ENCODE measurements at places on chromosomes 5 and 9.
A peak's percentile ranks its signal among the peaks of the same experiment; 100 is the strongest.

- no peak for DNase-seq
Measured at GRCh38 chr9:101592788-101593187, 2.0 kb downstream of the PPP3R2 start.

- DNase-seq = peak; percentile 30
Measured at GRCh38 chr5:94433397-94434163, 184.8 kb downstream of the KIAA0825 start.

DNA sequence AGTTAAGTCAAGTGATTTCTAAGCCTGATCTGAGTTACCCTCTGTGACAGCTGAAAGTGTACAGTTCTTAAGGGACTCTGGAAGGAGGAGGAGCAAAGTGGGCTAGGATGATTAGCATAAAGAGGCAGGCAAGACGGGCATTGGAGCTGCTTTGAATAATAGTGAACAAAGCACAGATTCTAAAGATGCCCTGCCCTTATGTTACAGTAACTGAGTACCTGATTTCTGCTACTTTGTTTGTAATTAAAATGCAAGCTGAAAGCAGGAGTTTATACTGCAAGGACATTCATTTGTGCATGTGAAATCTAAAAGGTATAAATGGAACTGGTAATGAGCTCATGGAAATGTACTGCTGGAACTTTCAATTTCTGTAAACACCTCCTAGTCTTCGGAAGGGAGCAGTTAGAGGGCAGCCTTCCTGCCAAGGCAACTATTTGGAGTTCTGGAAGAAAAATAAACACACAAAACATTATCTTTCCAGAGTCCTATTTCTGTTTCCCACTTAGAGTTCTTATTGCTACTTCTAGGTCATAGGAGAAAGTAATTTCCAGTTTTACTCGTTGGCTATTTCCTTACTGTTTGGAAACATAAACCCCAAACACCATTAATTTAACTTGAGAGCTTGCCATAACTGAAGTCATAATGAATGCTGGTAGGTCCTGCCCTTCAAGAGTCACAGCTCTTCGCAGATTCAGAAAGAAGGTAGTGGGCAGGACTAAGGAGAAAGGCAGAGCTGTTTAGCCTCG lies at the start of gene RANBP3L:
RANBP3L (minus strand) TSS at position 45 of the 746 bp plus-strand sequence. CDS start 486 bp downstream, outside the sequence.
- DNase-seq = no peak

- DNase-seq = no peak
Measured at GRCh38 chr5:148387325-148387724, 3.6 kb downstream of the FBXO38 start.

DNA sequence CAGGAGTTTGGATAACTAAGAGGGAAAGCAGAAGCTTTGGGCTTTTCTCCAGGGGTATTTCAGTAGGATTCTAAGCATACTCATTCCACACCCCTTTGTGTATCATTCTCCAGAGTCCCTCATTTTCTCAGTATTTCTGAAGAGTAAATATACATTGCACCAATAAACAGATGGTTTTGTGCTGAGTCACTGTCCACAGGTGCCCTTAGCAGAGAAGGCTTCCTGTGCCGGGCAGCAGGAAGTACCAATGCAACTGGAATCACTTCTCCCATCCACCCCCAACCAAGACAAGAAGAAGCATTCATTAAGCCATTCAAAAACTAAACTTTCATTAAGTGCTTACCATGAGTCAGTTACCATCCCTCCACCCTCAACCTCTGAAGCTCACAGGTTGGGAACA lies 3.6 kb upstream of the CCNJL start:
- DNase-seq = no peak

DNA sequence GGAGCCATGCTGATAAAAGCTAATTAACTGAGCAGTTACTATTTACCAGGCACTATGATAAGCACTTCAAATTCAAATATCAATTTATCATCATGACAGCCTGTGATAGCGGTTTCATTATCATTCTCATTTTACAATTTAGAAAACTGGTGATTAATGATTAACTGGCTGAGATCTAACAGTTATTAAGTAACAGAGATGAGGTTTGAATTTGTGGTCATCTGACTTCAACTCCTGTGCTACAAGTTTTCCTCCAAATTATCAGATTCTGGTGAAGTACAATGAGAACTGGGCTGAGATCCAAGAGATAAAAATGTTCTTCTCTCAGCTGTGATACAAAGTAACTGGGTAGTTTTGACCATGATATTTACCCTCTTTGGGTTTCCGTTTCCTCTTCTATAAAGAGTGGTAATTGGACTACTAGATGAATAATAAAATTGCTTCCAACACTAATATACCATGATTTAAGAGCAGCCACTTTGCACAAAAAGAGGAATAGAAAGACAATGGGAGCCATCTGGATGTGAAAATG lies 74.5 kb upstream of the CCNG1 start:
- DNase-seq = no peak

DNA sequence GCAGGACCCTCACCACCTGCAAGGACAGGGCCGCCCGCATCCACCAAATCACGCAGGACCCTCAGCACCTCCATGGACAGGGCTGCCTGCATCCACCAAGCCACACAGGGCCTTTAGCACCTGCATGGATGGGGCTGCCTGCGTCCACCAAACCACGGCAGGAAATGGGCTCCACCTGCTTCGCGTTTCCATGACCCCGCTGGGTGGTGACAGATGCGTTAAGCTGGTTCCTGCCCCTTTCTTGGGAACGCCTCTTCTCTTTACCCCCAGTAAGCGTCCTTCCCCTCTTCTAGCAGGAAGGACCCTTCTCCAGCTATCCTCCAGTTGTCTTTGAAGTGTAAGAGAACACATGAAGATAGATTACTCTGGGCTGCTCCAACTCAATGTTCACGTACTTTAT lies 13.5 kb downstream of the FBP1 start:
- DNase-seq = no peak

DNA sequence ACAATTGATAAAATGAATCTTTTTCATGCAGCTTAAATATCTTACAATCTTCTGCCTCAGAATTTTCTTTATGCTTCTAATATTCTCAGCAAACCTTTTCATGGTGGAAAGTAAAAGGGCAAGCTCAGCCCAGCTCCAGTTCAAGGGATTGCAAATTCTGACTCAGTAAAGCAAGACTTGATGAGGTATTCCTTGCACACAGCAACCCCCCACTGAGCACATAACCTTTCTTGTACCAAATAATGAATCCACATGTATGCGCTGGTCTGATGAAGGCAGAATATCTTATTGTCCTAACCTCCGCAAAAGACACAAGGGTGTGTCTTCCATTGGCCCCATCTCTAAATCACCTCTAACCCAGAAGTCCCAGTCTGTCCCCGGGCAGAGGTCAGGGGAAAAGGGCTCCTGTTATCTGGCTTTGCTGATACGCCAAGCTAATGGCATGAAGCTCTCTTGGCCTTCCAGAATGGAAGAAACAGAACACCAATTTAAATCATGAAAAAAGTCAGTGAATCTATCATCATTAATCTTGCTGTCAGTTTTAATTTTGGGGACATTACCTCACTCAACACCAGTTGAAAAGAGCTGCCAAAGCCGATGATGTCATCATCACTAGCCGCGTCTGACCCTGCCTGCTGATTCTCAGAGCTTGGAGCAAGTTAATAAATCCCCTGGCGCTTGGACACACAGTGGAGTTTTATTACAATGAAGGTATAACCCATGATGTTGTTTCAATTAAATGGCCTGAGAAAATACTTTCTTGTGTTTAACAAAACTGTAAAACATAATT lies 592.5 kb upstream of the CLINT1 start:
- no peak for DNase-seq

GRCh38 chr5:169615561-169615960 lies 21.5 kb upstream of the DOCK2 start:
- peak; percentile 26 for DNase-seq

- no peak for DNase-seq
Measured at GRCh38 chr9:86829496-86830046, 117.7 kb downstream of the GAS1 start.

DNA sequence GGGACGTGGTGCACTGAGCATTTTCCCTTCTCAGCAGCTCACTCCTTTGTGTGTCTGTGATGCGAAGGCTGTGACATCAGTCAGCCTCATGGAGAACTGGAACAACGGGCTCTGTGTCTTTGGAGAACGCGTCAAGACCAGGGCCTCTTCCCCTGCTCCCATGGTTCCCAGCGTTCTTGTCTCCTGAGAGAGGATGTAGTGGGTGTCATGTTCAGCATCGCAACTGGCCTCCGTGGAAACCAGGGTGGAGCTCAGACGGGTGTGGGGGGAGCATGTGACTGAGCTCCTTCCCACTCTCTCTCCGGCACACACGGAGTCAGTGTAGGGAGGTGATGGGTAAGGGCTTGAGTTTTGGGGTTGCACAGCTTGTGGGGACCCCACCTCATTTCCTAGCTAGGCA lies 59.7 kb downstream of the TENT4A start:
- no peak for DNase-seq

DNA sequence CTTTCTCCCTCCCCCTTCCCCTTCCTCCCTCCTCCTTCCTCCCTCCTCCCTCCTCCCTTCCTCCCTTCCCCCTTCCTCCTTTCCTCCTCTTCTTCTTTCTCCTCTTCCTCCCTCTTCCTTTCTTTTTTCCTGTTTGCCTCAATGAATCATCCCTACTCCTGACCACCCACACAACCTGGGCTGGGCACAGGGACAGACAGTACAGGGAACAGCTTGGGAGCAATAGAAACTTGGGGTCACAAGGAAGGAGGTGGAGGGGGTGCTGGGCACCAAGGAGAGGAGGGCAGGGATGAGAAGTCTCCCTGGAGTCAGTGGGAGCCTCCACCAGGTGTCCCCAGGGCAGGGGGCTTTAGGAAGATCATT lies 5.0 kb downstream of the TTC16 start:
- no peak for DNase-seq

- no peak for DNase-seq
Measured at GRCh38 chr9:131546336-131547084, 1.2 kb downstream of the PRRT1B start.

GRCh38 chr9:27864644-27865438 lies 291.6 kb upstream of the C9orf72 start:
- DNase-seq = no peak

GRCh38 chr5:179599100-179599499 lies 24.4 kb downstream of the HNRNPH1 start:
- DNase-seq = no peak

DNA sequence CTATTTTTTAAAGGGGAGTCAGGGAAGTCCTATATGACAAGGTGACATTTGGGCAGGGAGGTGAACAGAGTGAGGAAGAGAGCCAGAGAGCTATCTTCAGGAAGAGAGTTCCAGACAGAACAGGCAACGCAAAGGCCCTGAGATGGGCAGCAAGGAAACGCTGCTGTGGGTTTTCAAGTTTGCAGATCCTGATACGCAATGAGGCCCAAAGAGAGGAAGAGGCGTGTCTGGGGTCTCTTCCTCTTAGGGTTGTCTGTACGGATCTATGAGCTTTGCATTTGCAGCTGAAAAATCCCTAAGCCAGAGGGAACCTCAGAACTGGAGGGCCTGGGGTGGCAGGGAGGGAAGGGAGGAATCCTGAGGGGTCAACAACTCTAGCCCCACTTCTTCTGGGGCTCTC lies 13.6 kb downstream of the FAT2 start:
- DNase-seq = peak; percentile 22

GRCh38 chr5:44603496-44604272 lies 205.1 kb upstream of the MRPS30 start:
- DNase-seq = peak; percentile 4

DNA sequence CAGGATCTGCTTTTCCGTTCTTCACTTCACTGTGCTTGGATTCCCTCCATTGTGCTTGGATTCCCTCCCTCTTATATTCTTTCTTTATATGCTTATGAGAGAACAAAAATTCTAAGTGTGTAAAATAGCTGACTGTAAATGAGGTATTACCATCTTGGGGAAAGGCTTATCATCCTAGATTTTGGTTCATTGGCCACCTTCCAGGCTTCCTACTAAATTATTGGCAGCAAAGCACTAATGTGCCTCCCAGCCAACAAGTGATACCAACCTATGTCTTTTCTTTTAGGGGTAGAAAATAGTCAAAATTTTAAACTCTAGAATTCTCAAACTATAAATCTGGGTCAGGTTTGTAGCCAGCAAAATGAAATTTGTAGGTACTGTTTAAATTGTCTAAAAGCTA lies 52.7 kb downstream of the NDUFAF2 start:
- DNase-seq = no peak

- DNase-seq = no peak
Measured at GRCh38 chr5:50763846-50764245, 97.4 kb downstream of the PARP8 start.

DNA sequence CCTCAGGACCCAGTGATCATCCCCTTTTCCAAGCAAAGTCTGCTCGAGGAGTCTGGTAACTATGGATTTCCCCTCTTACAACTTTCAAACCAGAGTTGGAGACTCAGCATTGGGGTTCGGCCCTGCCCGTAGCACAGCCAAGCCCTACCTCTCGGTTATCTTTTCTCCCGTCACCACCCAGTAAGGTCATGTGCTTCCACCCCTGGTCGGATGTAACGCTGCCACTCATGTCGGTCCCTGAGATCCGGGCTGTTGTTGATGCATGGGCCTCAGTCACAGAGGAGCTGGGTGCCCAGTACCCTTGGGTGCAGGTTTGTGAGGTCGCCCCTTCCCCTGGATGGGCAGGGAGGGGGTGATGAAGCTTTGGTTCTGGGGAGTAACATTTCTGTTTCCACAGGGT lies 1.2 kb downstream of the GALT start:
- DNase-seq = no peak

DNA sequence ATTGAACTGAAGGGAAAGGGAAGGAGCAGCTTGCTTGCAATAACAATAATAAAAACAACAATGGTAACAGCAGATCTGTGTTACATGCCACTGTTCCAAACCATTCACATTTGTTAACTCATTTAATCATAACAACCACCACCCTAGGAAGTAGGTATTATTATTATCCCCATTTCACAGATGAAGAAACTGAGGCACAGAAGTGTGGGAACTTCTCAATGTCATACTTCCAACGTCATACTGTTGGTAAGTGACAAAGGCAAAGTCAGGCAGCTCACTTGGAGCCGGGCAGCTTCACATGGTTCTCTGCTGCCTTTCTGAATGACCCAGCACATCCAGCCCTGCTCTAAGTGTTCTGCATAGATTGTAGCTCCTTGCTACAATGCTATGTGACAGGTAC lies 72.6 kb downstream of the FOXD1 start:
- no peak for DNase-seq

GRCh38 chr9:93682155-93682968 lies 106.0 kb downstream of the PHF2 start:
- peak; percentile 73 for DNase-seq

GRCh38 chr9:69019808-69020207 lies 5.9 kb upstream of the PRKACG start:
- DNase-seq = no peak

- no peak for DNase-seq
Measured at GRCh38 chr9:33233626-33234342, 6.2 kb upstream of the SPINK4 start.

- no peak for DNase-seq
Measured at GRCh38 chr9:35729101-35729500, 2.9 kb downstream of the TLN1 start.

GRCh38 chr9:89366711-89367110 lies 48.4 kb downstream of the SECISBP2 start:
- DNase-seq = no peak

GRCh38 chr9:97559111-97559514 lies 57.6 kb downstream of the TMOD1 start:
- DNase-seq = no peak

Measured in KBM-7 (cell line).